ENCODE measurements at places on chromosomes 7 and 10.
A peak's percentile ranks its signal among the peaks of the same experiment; 100 is the strongest.

- no peak for DNase-seq
Measured at GRCh38 chr7:92359801-92360200, 87.5 kb upstream of the GATAD1 start.

GRCh38 chr7:38934536-38934935 is 25.5 kb upstream of the VPS41 start:
- no peak for DNase-seq

- no peak for DNase-seq
Measured at GRCh38 chr10:44513591-44513990, 128.7 kb upstream of the CXCL12 start.

- no peak for DNase-seq
Measured at GRCh38 chr10:88076027-88076880, 212.8 kb downstream of the PTEN start.

- DNase-seq: no peak
Measured at GRCh38 chr10:30645340-30645827, 15.8 kb upstream of the LYZL2 start.

DNA sequence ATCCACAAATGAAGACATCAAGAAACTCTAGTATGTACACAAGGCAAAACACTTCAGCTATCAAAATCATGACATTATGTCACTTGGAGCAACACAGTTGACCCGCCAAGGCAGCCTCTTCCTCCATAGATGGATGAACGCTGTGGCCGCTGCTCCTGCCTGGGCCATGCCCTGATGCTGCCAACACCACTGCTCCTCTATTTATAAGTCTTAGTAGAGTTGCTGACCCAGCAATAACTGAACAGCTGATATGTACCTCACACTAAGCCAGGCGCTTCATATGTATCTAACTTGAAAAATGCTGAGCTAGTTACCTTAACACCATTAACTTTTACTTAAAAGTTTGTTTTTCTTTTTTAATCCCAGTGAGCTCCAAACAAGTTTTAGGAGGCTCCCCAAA is 131.9 kb downstream of the LYZL1 start:
- no peak for DNase-seq

GRCh38 chr10:16941870-16942269 is 124.6 kb upstream of the RSU1 start:
- no peak for DNase-seq

DNA sequence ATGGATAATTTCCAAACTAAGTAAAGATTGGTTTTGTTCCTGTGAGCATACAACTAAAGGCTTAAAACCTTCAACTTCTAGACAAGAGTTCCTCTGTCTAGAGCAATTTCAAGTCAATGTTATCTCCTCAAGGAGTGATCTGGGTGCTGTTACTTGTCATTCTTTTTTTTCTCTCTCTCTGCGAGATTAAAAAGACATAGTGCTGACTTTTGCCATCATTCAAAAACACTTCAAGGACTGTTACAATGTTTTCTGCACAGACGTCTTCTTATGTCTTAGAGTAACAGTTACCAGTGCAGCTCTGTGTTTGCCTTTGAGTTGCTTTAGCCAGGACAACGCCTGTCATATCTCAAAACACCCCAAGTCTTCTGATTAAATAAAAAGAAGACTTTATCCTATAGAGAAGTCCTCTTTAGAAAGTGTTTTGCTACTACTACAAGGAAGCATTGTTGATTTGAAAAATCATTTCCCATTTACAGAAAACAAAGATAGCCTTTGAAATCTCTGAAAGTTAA is 263.5 kb upstream of the FERD3L start:
- no peak for DNase-seq

DNA sequence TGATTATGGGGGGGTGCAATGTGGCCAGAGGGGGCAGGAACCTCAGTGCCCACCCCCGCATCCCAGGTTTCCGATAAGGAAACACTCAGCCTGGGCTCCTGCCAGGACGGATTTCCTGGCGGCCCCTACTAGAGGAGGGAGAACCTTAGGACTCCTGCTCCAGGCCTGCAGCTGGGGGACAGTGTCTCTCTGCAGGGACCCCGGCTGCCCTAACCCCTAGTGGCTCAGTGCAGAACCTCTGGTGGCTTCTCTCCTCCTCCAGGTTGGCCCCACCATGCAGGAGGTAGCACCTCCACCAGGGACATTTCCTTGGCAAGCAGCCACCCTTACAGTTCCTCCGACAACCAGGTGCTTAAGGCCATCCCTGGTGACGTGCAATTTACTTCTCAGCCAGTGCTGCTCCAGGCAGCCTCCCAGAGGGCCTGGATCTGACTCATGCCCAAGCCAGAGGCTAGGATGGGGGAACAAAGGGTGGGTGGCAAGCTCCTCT is 31.9 kb downstream of the SH2B2 start:
- DNase-seq: no peak

GRCh38 chr10:125995726-125996304 is 99.5 kb downstream of the FANK1 start:
- DNase-seq: no peak

GRCh38 chr7:93117852-93118530 is at the start of gene SAMD9:
SAMD9 (minus strand) TSS chr7:93117979; CDS start chr7:93106097, 11,882 bp downstream.
- peak; percentile 70 for DNase-seq

GRCh38 chr7:110774071-110774470 is 316.9 kb upstream of the LRRN3 start:
- no peak for DNase-seq

GRCh38 chr7:32217341-32218153 is 147.3 kb upstream of the PDE1C start:
- DNase-seq: no peak

GRCh38 chr7:71854546-71855397 is 557.4 kb downstream of the CALN1 start:
- DNase-seq: no peak

DNA sequence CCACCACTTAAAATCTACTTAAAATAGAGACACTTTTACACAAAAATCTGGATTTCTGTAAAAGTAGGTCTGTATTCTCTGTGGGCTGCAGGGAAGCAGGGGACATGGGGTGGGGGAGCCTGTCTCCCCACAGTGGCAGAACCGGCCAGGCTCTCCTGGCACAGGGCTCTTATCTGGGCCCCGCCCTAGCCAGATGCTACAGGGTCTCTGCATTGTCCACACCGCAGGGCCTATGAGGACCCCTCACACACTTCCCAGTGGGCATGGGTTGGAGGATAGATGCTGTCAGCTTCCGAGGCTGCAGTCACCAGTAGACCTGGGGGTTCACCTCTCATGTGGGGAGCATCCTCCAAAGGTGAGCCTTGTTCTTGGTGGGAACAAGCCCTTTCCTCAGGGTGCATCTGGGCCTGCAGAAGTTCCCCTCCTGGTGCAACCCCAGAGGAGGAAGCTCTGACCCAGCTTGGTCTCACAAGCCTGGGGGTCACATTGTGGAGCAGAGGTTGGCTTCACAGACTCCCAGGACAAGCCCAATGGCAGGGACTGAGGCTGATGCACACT is 15.4 kb upstream of the MYL7 start:
- no peak for DNase-seq

GRCh38 chr7:151626422-151627115 is 106.9 kb upstream of the RHEB start:
- DNase-seq: no peak

DNA sequence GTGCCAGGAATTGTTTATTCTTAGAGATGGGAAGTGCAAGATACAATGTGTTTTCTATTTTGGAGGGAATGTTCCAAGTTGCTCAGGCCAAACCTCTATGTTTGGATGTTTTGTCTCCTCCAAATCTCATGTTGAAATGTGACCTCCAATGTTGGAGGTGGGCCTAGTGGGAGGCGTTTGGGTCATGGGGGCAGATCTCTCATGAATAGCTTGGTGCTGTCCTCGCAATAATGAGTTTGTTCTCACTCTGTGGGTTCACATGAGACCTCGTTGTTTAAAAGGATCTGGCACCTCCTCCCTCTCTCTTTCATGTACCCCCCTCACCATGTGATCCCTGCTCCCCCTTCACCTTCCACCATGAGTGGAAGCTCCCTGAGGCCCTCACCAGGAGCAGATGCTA is 8.3 kb upstream of the GDF10 start:
- DNase-seq: no peak

DNA sequence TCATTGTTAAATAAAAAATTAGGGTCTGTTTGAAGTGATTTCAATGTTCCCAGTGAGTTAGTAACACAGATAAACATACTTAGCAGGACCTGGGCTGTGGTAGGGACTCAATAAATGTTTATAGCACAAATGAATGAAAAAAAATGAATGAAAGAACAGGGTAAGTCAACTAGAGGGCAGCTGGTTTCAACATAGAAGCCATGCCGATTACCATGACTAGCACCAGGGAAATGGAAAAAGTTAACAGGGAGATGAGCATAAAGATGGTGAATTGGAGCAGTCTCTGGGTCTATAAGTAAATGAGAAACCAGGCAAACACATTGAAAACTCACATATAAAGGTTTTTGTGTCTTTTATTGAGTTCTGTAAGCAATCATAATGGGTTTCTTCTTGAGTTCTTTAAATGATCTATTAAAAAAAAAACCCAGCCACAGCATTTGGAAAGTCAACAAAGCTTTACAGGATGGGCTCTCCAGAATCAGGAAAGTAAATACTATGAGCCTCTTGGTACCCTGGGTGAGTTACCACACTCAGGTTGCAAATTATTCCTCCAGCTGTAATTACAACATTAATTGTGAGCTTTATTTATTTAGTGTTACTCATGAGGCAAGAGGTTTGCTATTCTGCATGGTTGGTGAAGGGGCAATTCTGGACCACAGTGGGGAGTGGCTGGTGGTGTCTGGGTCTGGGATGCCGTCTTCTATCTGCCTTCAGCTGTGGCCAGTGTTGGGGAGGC is 46.1 kb upstream of the MTPN start:
- no peak for DNase-seq

GRCh38 chr7:100603726-100604027 is 1.5 kb downstream of the PCOLCE start:
- DNase-seq: no peak

DNA sequence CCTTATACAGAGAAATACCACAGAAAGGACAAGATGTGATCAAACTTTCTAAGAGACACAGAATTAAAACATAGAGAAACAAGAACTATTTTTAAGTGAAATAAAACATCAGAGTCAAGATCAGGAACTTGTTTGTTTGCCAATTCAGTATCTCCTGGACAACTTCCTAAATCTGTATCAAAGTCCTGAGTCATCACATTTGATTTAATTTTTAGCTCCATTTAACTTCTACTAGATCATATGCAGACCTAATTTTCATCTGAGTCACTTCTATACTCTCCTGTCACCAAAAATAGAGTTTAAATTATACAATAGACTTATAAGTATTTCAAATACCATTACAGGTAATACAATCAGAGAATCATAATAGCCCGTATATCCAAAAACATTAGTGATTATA is 268.1 kb downstream of the PRKG1 start:
- no peak for DNase-seq

- DNase-seq: no peak
Measured at GRCh38 chr7:105187302-105188169, 173.5 kb downstream of the KMT2E start.

DNA sequence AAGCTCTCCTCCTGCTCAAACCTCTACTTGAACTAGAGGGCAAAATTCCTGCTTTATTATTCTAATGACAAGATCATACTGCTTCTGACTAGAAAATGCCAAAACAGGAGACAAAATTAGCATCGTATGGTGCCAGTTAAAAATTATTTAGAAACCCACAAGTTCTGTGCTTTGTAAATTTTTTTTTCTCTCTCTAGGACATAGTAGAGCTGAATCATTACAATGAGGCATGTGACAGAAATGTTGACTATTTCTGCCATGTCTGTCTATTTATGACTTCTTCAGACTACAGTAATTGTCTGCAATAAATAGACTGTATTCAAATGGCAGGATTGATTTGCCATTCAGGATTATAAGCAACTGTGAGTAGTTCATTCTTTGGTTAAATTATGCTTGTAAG is 335.8 kb downstream of the PRPF18 start:
- DNase-seq: no peak

GRCh38 chr7:70647801-70648498 is 484.0 kb upstream of the GALNT17 start:
- DNase-seq: peak; percentile 81

DNA sequence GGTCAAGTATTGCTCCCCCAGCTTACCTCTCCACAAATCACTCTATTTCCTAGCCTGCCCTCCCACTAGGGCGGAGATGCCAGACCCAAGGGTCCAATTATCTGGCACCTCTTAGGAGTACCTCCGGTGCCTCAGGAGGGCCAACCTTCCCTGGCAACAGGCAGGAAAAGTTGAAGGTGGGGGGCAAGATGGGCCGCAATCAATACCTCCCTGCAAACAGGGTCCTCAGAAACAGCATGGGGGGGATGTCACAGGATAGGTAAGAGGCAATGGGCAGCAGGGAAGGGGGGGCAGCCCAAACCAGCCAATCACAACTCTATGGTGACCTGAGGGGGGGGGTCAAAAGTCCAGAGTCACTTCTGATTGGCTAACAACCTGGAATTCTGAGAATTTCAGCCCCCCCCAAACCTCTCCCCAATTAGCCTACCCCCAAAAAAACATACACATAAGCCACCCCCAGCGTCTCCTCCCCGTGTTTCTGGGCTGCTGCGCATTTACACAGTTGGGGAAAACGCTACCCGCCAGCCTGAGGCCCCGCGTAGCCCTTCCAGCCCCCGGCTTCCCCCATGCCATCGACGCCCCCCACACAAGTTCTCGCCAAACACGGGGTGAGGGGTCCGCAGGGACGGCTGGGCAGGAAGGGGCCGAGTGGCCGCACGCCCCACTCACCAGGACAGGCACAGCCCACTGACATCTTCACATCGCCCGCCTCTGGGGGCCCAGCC is 589 bp downstream of the LDB1 start:
- peak; percentile 71 for DNase-seq

DNA sequence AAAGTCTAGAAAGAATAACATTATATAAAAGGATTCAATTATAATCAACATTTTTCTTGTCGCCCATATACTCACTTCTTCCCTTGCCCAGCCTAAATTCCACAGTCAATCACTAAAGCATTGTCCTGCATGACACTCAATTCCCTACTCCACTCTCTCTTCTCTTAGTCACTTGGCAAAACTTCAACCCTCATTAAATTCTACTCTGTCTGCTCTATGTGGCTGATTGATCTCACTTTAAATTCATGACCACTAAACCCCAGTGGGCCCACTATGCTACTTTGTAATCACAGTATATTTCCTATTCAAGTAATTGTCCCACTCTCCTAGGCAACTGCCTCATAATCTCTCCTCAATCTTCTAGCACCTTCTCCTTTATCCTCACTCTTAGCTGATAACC is 54.1 kb downstream of the MTERF1 start:
- no peak for DNase-seq

- DNase-seq: no peak
Measured at GRCh38 chr10:5619362-5620211, 46.8 kb downstream of the ASB13 start.

DNA sequence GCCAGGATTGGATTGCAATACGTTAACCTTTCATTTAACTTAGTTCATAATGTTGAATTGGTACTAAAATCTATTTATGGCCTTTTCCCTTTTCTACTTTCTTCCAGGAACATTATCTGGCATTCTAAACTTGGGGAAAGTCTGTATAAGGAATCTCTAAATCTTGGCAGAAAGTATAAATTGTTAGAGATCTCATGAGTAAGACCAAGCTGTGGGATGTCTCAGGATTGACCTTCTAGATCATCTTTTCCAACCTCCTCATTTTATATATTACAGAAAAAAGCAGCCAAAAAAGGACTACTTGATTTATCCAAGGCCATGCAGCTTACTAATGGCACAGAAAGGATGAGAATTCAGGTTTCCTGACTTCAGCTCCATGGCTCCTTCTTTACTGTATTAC is 598.3 kb downstream of the INHBA start:
- DNase-seq: no peak

GRCh38 chr7:24192053-24192452 is 91.9 kb upstream of the NPY start:
- no peak for DNase-seq
